Non-pigmented ciliary epithelial cell (primary cell): ENCODE measurements at places on chromosomes 5 and 9.
A peak's percentile ranks its signal among the peaks of the same experiment; 100 is the strongest.

- no peak for DNase-seq
Observed at GRCh38 chr5:82375488-82376244, 97.5 kb upstream of the RPS23 start.

DNA sequence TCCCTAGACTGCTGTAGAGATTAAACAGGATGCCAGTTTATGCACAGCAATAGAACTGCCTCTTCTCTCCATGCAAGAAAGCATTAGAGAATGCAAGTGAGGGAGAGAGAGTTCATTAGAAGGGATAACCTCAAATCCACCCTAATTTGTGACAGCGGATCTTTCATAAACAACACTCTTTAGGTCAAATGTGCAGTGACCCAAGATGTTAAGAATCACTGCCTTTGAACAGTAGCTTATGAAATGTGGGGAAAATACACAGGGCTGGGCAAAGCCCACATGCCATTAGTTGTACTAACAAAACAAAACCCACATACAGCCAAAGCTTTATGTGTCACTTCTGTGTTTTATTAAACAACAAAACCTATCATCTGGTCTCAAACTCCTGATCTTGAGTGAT is 36.2 kb upstream of the POU4F3 start:
- DNase-seq, result no peak

GRCh38 chr5:135213466-135214239 is 179.6 kb upstream of the PITX1 start:
- no peak for DNase-seq

GRCh38 chr5:120638449-120638848 is 174.3 kb downstream of the PRR16 start:
- no peak for DNase-seq

- peak; percentile 91 for DNase-seq
Observed at GRCh38 chr9:35114113-35114839, 1.4 kb downstream of the ATOSB start.
